Testis (tissue), 5 donors: ENCODE measurements at places on chromosomes 5 and 9. TPM values are rescaled to one million over a fixed set of nuclear protein-coding genes. Genes with fewer than 3 reads are reported as not detected.

DNA sequence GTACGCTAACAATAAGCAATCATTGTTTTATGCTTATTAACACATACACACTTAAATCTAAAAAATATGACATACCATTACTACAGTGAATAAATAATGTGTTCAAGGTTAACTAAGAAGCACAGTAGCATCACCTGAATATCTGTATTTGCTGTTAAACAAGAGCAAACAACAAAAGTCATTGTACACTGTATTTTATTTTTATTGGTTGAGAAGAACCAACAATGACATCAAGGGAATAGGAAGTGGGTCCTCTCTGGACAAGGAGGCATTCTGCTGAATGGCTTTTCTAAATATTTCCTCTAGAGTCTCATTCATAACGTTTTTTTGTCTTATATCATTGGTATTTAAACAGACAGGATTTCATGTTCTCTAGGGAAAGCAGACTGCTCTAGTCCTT lies 460.4 kb downstream of the CDH9 start:
- H3K27ac ChIP-seq, result no peak overlapping the region
- no peaks in the 10 kb centered on the region for H3K4me1 ChIP-seq
- DNase-seq, result no peak
- no peaks in the 10 kb centered on the region for H3K27me3 ChIP-seq

- H3K27me3 ChIP-seq, result no peaks in the 10 kb centered on the region
- no peak for DNase-seq
- H3K36me3 ChIP-seq, result no peaks in the 10 kb centered on the region
- no peak overlapping the region for H3K27ac ChIP-seq
Observed at GRCh38 chr5:81980598-81981260, 8.9 kb downstream of the ATG10 start.

- no peaks in the 10 kb centered on the region for H3K27me3 ChIP-seq
- H3K4me3 ChIP-seq, result no peak overlapping the region
- no peaks in the 10 kb centered on the region for H3K36me3 ChIP-seq
Observed at GRCh38 chr5:179382486-179382885, 37.2 kb upstream of the ADAMTS2 start.

- H3K27ac ChIP-seq, result no peak overlapping the region
- no peaks in the 10 kb centered on the region for H3K27me3 ChIP-seq
- H3K4me3 ChIP-seq, result no peak overlapping the region
- no peaks in the 10 kb centered on the region for H3K4me1 ChIP-seq
- no peak for DNase-seq
Observed at GRCh38 chr9:26112724-26113123, 434.5 kb upstream of the TUSC1 start.

- no peaks in the 10 kb centered on the region for H3K4me1 ChIP-seq
- no peak overlapping the region for H3K27ac ChIP-seq
- no peak for DNase-seq
- H3K4me3 ChIP-seq, result no peak overlapping the region
Observed at GRCh38 chr9:75186767-75187380, 98.6 kb downstream of the OSTF1 start.

DNA sequence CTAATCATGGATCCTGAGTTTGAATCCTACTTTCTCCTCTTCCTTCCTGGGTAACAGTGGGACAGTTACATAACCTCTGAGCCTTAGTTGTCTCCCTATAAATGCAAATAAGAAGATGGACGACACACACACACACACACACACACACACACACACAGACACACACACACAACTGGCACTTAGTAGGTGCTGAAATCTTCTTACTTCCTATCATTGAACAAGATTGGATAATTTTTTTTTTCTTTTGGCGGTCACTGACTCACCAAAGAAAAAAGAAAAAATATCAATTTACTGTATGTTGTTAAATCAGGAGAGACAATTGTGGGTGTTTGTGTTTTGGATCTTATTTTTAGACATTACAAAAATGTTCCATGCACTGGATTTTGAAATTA lies 28.4 kb upstream of the TNFSF8 start:
- H3K36me3 ChIP-seq, result no peaks in the 10 kb centered on the region
- no peaks in the 10 kb centered on the region for H3K27me3 ChIP-seq
- no peak overlapping the region for H3K27ac ChIP-seq
- no peak for DNase-seq

- H3K27me3 ChIP-seq, result no peaks in the 10 kb centered on the region
- no peak overlapping the region for H3K4me3 ChIP-seq
- no peak overlapping the region for H3K27ac ChIP-seq
- no peak for DNase-seq
Observed at GRCh38 chr9:124108216-124108615, 96.6 kb downstream of the LHX2 start.

GRCh38 chr9:130701059-130702022 lies 7.8 kb downstream of the EXOSC2 start:
- DNase-seq, result peak; percentile 88
- H3K27me3 ChIP-seq, result no peaks in the 10 kb centered on the region
- H3K4me3 ChIP-seq, result no peak overlapping the region
- H3K36me3 ChIP-seq, result no peaks in the 10 kb centered on the region

GRCh38 chr5:89015409-89015808 lies 132.4 kb upstream of the MEF2C start:
- DNase-seq, result no peak
- H3K4me1 ChIP-seq, result no peaks in the 10 kb centered on the region
- no peaks in the 10 kb centered on the region for H3K36me3 ChIP-seq
- no peak overlapping the region for H3K4me3 ChIP-seq
- no peak overlapping the region for H3K27ac ChIP-seq

DNA sequence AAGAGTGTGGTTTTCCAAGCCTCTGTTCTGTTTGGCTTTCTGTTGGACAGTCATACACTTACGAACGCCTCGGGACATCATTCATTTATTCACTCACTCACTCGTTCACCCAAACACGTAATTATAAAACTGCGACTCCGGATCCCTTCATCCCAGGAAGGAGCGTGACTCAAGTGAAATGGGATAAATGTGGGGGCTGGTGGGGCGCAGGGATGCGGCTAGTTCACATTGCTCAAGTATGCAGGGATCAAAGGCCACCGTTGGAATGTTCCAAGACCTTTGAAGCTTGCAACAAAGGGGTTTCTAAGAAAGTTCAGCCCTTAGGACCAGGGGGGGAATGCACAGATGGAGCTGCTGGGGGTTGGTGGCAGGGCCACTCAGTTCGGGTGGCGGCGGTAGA lies 64.2 kb downstream of the CFAP77 start:
- H3K27ac ChIP-seq, result no peak overlapping the region
- no peak for DNase-seq
- no peak overlapping the region for H3K4me3 ChIP-seq
- H3K4me1 ChIP-seq, result no peaks in the 10 kb centered on the region

DNA sequence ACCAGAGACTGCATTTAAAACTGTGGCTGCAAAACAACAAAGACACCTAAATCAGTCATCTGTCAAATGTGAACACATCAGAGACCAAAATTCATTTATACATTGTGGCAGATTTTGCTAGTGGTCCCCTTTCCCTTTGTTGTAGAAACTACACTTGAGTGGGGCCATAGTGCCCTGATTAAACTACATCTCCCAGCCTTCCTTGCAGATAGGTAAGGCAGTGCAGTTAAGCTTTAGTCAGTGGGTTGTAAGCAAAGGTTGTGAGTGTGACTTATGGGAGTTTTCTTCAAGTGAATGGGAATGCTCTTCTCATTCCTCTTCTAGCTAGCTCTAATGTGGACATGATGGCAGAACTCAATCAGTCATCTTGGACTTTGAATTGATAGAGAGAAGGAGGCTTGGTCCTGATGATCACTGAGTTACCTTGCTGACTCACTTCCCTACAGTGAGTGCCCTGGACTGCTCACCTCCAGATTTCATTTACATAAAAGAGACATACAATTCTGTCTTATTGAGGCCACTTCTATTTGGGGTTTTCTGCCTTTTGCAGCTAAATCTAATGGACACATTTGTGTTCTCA lies 35.2 kb upstream of the SPARC start:
- H3K4me3 ChIP-seq, result no peak overlapping the region
- peaks cover 41% of the 10 kb centered on the region for H3K4me1 ChIP-seq
- H3K27me3 ChIP-seq, result no peaks in the 10 kb centered on the region
- no peaks in the 10 kb centered on the region for H3K36me3 ChIP-seq
- DNase-seq, result no peak

DNA sequence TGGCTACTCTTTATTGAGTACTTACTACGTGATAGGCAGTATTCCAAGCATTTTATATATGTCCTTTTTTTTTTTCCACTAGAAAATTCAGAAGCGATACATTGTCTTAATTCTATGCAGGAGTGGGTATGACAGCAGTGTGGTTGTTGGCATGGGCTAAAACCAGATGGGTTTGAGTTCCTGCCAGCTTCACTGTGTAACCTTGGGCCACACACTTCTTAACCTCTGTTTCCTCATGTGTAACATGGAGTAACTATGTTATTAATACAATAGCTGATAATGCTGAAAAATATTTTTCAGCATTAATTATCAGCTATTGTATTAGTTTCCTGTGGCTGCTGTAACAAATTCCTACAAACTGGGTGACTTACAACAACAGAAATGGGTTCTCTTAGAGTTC lies 12.0 kb downstream of the SNX18 start:
- H3K27me3 ChIP-seq, result no peaks in the 10 kb centered on the region
- H3K4me1 ChIP-seq, result peaks cover 39% of the 10 kb centered on the region
- H3K27ac ChIP-seq, result no peak overlapping the region
- H3K36me3 ChIP-seq, result no peaks in the 10 kb centered on the region
- H3K4me3 ChIP-seq, result no peak overlapping the region

DNA sequence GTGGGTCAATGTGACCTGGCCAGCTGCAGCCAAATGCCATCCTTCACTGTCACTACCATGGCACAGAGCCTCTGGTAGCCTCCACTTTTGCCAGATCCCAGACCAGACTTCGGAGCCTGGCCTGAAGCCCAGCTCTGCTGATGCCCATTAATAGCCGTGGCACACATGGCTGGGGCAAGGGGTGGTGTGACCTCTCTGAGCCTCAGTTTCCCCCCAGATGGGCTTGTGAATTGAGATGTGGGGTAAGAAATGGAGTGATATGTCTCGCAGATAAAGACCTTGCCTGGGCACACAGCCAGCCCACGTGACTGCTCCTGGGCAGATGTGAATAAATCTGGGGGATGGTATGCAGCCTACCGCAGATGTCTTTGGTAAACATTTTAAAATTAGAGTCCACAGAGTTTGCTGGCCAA lies 13.9 kb downstream of the SUSD3 start:
- no peaks in the 10 kb centered on the region for H3K36me3 ChIP-seq
- H3K4me1 ChIP-seq, result peaks cover 16% of the 10 kb centered on the region
- H3K27ac ChIP-seq, result no peak overlapping the region
- no peak for DNase-seq
- no peaks in the 10 kb centered on the region for H3K27me3 ChIP-seq

DNA sequence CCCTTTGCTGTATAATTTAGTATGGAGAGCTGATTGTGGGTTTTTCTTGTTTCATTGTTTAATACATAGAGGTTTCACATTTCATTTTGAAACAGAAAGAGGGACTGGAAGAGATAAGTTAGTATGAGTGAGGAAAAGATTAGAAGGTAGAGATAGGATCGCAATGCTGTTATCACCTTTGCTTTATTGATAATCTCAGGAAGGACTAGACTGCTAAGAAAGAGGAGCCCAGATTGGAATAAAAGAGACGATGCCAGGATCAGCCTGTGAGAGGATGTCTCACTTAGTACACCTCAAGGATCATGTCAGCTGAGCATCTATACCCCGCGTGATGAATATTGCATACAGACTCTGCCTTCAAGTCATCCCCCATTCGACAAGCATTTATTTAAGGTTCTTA lies 178.0 kb upstream of the DMAC1 start:
- no peaks in the 10 kb centered on the region for H3K36me3 ChIP-seq
- DNase-seq, result no peak
- H3K4me1 ChIP-seq, result peaks cover 5% of the 10 kb centered on the region
- H3K27me3 ChIP-seq, result no peaks in the 10 kb centered on the region

DNA sequence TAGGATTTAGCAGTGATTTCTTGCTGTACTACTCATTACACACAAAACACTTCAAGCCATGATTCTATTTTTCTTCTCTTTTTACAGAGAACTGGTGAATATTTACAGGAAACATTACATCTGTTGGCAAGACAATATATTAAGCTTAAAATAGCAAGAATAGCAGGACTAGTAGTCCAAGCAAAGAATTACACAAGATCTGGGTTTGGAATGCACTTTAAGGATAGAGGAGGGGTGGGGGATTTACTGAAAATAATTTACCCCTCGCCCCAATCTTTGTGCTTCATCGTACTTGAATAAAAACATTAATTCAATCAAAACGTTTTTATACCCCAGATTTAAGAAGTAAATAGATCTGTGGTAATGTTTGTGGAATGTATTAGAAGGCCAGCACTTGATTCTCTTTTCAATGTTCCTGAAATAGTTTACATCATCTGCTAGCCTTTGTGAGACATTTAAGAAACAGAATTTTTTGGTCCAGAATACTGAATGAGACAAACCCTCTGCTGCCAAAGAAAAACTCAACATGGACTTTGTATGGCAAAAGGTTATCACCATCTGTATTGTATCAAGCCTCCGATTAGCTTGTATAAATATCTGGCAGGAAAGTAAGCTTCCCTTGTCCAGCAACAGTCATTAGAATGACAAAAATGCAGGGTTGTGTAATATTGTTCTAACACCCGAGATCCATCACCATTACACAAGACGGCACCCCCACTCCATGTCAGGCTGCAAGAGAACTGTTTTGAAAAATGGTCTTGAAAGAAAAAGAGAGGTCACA lies 23.8 kb downstream of the SVEP1 start:
- no peaks in the 10 kb centered on the region for H3K36me3 ChIP-seq
- no peaks in the 10 kb centered on the region for H3K4me1 ChIP-seq
- H3K4me3 ChIP-seq, result no peak overlapping the region
- DNase-seq, result peak; percentile 47
- no peaks in the 10 kb centered on the region for H3K27me3 ChIP-seq

The C9orf153 gene
- total RNA-seq, result 5.0 TPM

The TPPP gene
- total RNA-seq, result 2.9 TPM

The COL5A1 gene
- 18.5 TPM for total RNA-seq

The TERT gene
- 5.5 TPM for total RNA-seq

The FAM78A gene
- total RNA-seq, result 29.7 TPM

The AK3 gene
- 18.3 TPM for total RNA-seq

The OR13J1 gene
- not detected for total RNA-seq

The IRX4 gene
- total RNA-seq, result 2.7 TPM

The WDR38 gene
- total RNA-seq, result 7.6 TPM

The ADAMTSL1 gene
- total RNA-seq, result 6.7 TPM

The SEMA6A gene
- 52.0 TPM for total RNA-seq
